Epithelial cell of proximal tubule (primary cell): ENCODE measurements at places on chromosomes 7 and 10. TPM values are rescaled to one million over a fixed set of nuclear protein-coding genes. Genes with fewer than 3 reads are reported as not detected.

The ADRA2A gene
- 0.06 TPM in 1 of 2 replicates, not detected in the other for total RNA-seq

The ZNF239 gene
- 4.4 and 8.5 TPM in 2 replicates for total RNA-seq

The BHLHA15 gene
- 1.8 and 2.7 TPM in 2 replicates for total RNA-seq

The PRSS37 gene
- total RNA-seq = not detected in 2 replicates

The PRR15 gene
- 8.1 and 14.0 TPM in 2 replicates for total RNA-seq

The POU6F2 gene
- not detected in 2 replicates for total RNA-seq

The CREB5 gene
- total RNA-seq = 16.1 and 25.7 TPM in 2 replicates

The TAC1 gene
- 1.8 and 4.4 TPM in 2 replicates for total RNA-seq

The SHOC2 gene
- total RNA-seq = 14.1 and 21.8 TPM in 2 replicates

The MBLAC1 gene
- 2.6 and 3.7 TPM in 2 replicates for total RNA-seq

The TMEM139 gene
- 14.5 and 30.9 TPM in 2 replicates for total RNA-seq

The AKR1C8 gene
- total RNA-seq = not detected in 2 replicates

The RPS24 gene
- total RNA-seq = 2,369 and 4,093 TPM in 2 replicates

The BMPER gene
- 0.29 TPM in 2 replicates for total RNA-seq

The CYP2C19 gene
- not detected in 2 replicates for total RNA-seq

The OR2A42 gene
- total RNA-seq = not detected in 2 replicates

The PRKG1 gene
- total RNA-seq = 0.14 and 0.17 TPM in 2 replicates

The WEE2 gene
- total RNA-seq = not detected in 2 replicates
